T-cell (primary cell): ENCODE measurements at places on chromosomes 2 and 18.

DNA sequence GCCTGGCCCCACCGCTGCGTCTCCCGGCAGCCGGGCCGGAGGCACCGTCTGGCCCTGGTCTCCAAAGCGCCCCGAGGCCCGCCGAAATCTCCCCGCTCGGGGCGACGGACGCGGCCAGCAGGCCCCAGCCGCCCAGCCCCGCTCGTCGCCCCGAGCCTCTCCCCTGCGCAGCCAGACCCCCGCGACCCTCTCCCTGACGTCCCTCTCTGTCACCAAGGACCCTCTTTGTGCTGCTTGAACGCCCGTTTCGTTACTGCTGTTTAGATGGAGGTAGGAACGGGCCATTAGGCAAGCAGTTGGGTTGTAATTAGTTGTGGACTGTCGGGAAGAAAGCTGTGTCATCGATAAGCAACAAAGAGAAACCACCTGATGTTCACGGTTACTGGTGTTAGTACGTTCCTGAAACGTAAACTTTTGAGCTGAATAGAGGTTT, 686 bp downstream of the UBXN4 start:
- no peak for DNase-seq

GRCh38 chr2:112996635-112997034, 8.6 kb upstream of the IL36A start:
- DNase-seq: peak; percentile 90

DNA sequence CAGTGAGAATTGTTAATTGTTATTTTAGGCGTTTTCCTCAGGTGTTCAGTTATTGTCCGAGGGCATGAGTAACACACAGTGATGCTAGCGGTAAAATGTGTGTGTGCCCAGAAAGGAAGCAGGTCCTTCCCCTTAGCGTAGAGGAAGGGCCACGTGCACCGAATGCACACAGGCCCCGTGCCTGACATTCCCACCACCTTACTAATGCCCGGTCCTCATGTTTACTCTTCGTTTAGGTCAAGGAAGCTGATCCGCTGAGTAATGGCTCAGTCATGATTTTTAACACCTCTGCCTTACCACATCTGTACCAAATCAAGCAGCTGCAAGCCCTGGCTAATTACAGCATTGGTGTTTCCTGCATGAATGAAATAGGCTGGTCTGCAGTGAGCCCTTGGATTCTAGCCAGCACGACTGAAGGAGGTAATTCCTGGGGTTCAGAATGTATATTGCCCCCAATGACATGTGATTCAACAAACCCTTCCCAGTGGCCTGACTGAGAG, 76.7 kb downstream of the MERTK start:
- no peak for DNase-seq

DNA sequence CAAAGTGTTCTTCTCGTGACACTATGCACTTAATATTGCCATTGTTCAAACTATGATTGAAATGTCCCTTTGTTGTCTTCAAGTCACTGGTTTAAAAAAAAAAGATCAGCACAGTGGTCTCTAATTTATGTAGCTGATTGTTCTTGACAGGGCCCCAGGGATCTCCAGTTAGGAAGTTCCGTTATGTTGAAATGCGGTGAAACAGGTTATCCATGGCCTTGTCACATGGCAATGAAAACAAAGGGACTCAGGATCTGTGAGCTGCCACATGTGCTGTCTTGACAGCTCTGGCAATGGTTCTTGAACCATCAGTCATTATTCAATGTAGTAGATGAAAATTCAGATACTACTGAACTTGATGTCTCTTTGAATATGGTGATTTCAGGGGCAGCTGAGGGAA, 147.4 kb downstream of the SETBP1 start:
- no peak for DNase-seq

DNA sequence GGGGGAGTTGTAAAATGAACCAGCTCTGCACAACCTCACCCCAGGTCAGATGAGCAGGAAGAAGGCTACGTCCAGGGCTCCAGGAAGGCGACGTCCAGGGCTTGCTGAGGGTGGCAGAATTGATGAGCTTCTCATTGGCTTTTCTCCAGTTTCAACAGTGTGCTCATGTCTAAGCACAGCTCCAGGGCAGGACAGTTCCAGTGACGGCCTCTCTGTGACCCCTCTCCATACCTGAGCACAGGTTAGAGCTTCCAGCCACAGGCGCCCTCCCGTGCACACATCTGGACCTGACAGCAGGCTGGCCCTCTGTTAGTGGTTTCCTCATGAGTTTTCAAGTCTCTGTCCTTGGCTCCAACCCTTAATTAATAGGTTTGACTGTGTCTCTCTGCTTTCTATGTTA, 327.6 kb downstream of the ZNF516 start:
- DNase-seq: no peak

- no peak for DNase-seq
These were observed 58.1 kb downstream of the MAP3K19 start for GRCh38 chr2:134988994-134989605.

GRCh38 chr2:134011936-134012586, 241.8 kb upstream of the MGAT5 start:
- no peak for DNase-seq

DNA sequence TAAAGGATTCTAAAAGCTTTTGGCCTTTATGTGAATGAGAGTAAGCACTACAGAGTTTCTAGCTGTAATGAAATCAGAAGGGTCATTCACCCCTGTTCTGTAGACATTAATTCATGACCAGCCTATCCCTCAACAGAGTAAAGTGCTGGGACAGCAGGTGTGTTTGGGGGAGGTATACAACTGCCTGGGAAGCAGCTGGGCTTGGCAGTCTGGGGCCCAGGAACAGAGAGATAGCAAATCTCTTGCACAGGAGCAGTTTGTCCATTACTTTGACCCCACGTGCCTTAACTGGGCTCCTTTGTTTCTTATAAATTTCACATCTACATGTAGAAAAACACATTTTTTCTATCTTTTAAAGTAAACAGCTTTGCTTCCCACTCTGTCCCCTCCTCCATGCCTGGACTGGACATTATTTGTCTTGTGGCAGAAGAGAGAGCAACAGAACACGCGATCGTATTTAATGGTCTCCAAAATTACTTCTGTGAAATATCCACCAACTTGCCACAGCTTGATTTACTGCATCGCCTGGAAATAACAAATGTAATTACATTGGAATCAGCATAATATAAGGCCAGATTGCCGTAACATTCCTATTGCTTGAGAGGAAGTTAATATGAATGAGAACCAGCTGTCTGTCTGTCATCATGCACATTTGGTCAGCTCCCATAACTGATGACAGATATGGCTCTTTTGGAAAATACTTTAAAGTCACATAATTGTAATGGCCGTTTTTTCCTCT, 263.8 kb downstream of the RBM43 start:
- DNase-seq: no peak
